ENCODE measurements at places on chromosomes 3 and 15. TPM values are rescaled to one million over a fixed set of nuclear protein-coding genes. Genes with fewer than 3 reads are reported as not detected.

AMIGO3 gene
- total RNA-seq, result 2.0 TPM

CNTN3 gene
- total RNA-seq, result not detected

GLCE gene
- total RNA-seq, result 4.1 TPM

DNA sequence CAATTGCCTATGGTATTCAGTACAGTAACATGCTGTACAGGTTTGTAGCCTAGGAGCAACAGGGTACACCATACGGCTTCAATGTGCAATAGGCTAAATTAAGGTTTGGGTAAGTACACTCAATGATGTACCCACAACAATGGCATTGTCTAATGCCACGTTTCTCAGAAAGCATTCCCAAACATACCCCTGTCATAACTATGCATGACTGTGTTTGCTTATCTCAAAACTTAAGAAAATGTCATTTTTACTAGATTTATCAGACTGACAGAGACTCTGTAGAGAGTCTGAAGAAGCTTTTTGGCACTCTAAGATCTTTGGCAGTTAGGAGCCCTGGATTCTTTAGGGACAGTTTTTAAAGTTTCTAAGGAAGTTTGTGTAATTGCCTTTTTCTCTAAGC lies 59.9 kb downstream of the MECOM start:
- H3K36me3 ChIP-seq, result no peaks in the 10 kb centered on the region
- no peak overlapping the region for H3K4me3 ChIP-seq
- no peaks in the 10 kb centered on the region for H3K4me1 ChIP-seq
- peaks cover 7% of the 10 kb centered on the region for H3K27me3 ChIP-seq

All from activated naive CD8-positive, alpha-beta T cell treated with anti-CD3 and anti-CD28 coated beads, Interleukin-2, amount 10 ng/mL, durations not matched to agents 7 days and 5 days (primary cell).